Lung (tissue), 17 donors: ENCODE measurements at places on chromosomes 12 and 14. TPM values are rescaled to one million over a fixed set of nuclear protein-coding genes. Genes with fewer than 3 reads are reported as not detected.

DNA sequence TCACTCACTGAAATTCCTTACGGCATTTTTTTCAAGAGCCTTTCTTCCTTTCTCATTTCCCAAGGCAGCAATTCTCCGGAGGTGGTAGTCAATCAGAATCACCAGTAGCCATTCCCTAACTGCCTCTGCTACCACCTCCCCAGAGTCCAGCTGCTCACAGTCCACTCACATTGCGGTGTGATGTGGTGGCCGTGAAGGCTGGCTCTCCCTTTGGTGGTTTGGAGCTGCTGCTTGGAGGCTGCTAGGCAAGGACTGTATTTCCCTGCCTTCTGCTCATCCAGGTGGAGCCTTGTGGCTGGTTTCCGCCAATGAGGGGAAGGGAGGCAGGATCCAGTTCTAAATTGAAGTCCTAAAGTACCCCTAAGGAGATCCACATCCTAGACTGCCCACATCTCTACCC, 222.0 kb downstream of the ANO2 start:
- no peak for DNase-seq

GRCh38 chr12:76876696-76877229, 2.1 kb downstream of the CSRP2 start:
- no peak for DNase-seq

DNA sequence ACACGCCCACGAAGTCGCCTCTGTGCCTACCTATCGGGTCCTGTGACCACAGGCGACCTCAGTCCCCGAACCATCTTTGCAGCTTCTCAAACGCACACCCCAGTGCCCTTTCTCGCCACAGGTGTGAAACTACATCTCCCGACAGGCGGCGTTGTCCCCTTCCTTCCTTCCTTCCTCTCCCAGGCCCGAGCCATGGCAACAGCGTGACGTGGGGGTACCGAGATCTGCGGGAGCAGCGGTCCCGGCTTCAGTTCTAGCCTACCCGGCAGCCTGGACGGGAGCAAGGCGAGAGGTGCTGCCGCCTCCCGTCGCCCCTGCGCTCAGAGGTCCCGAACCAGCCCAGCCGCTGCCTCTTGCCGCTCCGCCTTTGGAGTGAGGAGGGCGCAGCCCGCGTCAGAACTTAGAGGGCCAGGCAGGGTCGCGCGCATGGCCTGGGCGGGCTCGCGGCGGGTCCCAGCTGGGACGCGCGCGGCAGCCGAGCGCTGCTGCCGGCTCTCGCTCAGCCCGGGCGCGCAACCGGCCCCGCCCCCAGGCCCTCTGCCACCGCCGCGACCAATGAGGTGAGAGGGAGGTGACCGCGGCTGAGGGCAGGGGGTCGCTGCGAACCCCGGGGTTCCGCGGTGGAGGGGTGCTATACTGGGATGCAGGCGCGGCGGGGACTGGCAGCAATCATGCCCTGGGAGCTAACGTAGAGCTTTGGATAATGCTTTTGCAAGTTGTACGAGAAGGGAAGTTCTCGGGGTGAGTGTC, at the start of gene COQ10A:
Gene COQ10A, plus strand, starts transcription at position 250 of the 750 bp plus-strand sequence. Its CDS starts 177 bp downstream, at position 427.
- peak; percentile 93 for DNase-seq

GRCh38 chr14:105525861-105526775, at the start of gene TMEM121:
Gene TMEM121, plus strand, starts transcription at chr14:105526583. Its CDS starts 2,252 bp downstream, at chr14:105528835.
- DNase-seq, result peak; percentile 57

- no peak for DNase-seq
These were observed 63.7 kb downstream of the SLC24A4 start for GRCh38 chr14:92386637-92387036.

GRCh38 chr14:50062438-50063085, 53.8 kb downstream of the VCPKMT start:
- DNase-seq, result no peak

DNA sequence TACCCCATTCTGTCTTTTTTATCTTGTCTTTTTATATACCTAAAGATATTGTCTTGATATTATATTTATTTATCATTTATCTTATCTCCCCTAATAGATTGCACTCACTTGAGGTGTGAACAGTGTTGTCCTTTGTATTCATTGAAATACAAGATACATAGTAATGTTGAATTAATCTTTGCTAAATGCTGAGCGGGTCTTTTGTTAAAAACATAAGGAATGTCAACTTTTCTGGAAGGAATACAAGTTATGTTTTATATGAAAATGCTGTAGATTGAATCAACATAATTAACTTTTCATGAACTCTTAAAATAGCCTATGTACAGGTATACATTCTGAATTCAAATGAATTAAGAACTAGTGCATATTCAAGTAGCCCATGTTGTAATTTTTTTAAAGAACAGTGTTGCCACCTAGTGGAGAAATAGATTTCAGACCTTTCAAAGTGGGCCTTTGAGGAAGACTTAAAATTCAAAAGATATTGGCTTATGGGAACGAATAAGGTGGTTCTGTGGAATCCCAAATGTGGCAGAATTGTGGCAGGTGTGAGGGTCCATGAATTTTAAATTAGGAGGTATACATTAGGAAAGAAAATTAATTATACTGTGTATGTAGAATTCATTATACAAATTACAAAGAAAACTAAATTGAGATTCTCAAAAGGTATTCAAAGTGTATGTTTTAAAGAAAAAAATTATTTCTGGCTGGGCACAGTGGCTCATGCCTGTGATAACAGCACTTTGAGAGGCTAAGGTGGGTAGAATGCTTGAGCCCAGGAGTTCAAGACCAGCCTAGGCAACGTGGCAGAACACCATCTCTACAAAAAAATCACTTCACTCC, 19.1 kb downstream of the BBOF1 start:
- peak; percentile 69 for DNase-seq

Gene NTS
- 2.0 TPM for total RNA-seq
